Naive thymus-derived CD4-positive, alpha-beta T cell (primary cell): ENCODE measurements at places on chromosomes 6 and 20. TPM values are rescaled to one million over a fixed set of nuclear protein-coding genes. Genes with fewer than 3 reads are reported as not detected.

Gene HLA-DQB1
- total RNA-seq = 38.9 TPM

Gene KIF25
- not detected in 2 replicates for total RNA-seq

GRCh38 chr20:57319584-57319983 lies 10.0 kb upstream of the SPO11 start:
- no peaks in the 10 kb centered on the region for H3K27me3 ChIP-seq
- H3K27ac ChIP-seq = no peak overlapping the region
- no peaks in the 10 kb centered on the region for H3K36me3 ChIP-seq
- no peak for DNase-seq
- no peaks in the 10 kb centered on the region for H3K4me1 ChIP-seq

Gene BLOC1S5
- total RNA-seq = 24.9 TPM

DNA sequence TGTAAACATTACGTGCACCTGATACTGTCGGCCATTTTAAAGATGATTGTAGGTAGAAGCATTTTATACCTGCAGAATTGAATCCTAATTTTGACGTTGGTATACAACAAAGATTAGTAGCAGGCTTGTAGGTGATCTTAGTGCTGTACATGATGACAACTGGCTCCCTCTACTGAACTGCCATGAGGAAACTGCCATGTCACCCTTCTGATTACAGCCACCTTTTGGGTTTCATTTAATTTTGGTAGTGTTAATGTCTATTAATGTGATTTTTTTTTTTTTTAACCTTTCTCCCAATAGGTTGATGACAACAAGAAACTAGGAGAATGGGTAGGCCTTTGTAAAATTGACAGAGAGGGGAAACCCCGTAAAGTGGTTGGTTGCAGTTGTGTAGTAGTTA lies 2.3 kb downstream of the RPS12 start:
- DNase-seq = no peak
- peaks cover 8% of the 10 kb centered on the region for H3K36me3 ChIP-seq
- H3K27ac ChIP-seq = peak overlapping the region; percentile 83
- no peaks in the 10 kb centered on the region for H3K27me3 ChIP-seq
- H3K4me1 ChIP-seq = peaks cover 23% of the 10 kb centered on the region

DNA sequence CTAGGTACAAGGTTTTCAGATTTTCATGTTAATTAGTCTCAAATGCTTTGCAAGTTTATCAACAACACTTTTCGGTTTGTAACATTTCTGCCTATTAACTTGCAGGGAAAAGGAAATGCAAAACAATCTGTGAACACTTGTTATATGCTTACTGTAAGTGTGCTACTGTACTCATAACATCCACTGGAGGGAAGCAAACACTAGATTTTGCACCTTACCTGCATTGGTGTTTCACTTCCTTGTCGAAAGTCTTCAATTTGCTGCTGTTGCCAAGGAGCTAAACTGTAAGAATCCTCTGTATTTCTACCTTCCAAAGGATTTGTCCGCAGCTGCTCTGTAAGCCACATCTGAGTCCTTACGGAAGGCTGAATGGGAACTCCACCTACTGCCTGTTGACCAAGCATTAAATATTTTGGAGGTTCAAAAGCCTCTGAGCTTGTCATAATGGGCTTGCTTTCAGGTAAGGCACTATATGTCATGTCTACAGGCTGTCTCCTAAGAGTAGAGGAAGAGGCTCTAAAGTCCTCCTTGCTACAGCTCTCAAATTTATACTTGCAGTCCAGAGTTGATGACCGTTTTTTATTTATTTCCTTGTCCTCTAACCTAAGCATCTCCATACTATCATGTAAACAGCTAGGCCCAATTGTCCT lies 17.3 kb downstream of the PLN start:
- H3K27ac ChIP-seq = peak overlapping the region; percentile 34
- DNase-seq = no peak
- no peaks in the 10 kb centered on the region for H3K27me3 ChIP-seq
- H3K4me1 ChIP-seq = no peaks in the 10 kb centered on the region

DNA sequence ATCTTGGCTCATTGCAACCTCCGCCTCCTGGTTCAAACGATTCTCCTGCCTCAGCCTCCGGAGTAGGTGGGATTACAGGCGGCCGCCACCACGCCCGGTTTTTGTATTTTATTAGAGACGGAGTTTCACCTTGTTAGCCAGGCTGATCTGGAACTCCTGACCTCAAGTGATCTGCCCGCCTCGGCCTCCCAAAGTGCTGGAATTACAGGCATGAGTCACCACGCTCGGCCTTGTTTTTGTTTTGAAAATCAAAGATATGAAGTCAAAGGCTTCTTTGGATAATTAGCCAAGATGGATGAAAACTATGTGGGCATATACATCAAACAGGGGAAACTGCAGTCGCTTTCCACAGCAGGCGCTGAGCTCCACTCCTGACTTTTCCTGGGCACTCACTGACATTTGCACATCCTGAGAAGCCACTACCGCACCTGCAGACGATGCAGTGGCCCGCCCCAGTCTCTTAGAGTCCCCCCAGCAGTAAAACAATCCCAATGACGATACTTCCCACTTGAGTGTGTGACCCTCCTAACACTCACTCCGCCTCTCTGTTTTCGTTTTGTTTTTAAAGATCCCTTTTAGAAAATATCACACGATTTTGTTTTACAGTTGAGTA lies 44.1 kb downstream of the GJA1 start:
- H3K4me1 ChIP-seq = no peaks in the 10 kb centered on the region
- H3K27me3 ChIP-seq = no peaks in the 10 kb centered on the region
- no peak for DNase-seq
- no peak overlapping the region for H3K4me3 ChIP-seq
- no peaks in the 10 kb centered on the region for H3K36me3 ChIP-seq
